Activated CD4-positive, alpha-beta T cell treated with anti-CD3 and anti-CD28 coated beads, Interleukin-2, amount 10 ng/mL, durations not matched to agents 7 days and 5 days (primary cell): ENCODE measurements at places on chromosomes 5 and 9. TPM values are rescaled to one million over a fixed set of nuclear protein-coding genes. Genes with fewer than 3 reads are reported as not detected.
A peak's percentile ranks its signal among the peaks of the same experiment; 100 is the strongest.

Gene PRPF4
- total RNA-seq: 32.4 TPM

Gene VAV2
- 6.2 TPM for total RNA-seq

Gene FYB1
- 396 TPM for total RNA-seq

- DNase-seq: peak; percentile 48
Measured at GRCh38 chr5:140632366-140633020, 482 bp downstream of the CD14 start.

DNA sequence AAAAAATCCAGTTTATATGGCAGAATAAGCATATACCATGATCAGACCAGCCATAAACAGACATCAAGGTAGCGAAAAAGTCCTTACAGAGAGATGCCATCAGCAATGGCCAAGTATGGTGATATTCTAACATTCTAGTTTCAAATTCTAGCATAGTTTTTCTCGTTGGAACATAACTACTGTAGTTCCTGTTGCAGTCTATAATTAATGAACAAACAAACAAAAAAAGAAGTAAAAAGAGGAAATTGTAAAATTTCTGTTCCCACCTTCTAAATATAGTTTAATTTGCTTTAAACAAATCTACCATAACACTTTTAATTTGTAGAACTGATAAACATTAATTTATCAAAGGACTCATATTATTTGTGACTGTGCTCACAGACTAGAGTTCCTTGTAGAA, 9.9 kb upstream of the CD180 start:
- DNase-seq: no peak

DNA sequence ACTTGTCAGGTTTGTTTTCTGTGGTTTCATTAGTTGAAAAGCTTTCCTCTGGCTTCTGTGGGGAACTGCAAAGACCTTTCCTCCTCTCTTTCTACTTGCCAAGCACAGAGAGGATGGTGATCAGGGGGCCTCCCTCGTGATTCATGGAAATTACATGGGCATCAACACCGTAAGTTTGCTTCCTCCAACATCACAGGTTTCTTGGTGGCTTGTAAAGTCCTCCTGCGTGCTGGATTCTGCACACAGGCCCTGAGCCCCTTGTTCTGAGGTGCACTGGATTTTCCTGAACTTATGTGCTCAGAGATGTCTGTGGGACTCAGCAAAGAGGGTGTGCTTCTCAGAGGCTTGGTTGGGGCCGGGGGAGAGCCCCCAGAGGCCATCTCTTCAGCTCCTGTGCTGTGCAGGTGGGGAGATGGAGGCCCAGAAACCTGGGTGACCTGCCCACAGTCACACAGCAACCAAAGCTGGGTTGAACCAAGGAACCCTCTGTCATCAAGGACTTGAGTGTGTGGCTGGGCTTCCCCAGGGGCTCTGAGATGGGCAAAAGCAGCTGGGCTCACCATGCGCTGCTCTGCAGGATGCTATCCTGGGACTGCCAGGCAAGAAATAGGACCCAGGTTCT, 36.5 kb downstream of the RGS3 start:
- no peak for DNase-seq

DNA sequence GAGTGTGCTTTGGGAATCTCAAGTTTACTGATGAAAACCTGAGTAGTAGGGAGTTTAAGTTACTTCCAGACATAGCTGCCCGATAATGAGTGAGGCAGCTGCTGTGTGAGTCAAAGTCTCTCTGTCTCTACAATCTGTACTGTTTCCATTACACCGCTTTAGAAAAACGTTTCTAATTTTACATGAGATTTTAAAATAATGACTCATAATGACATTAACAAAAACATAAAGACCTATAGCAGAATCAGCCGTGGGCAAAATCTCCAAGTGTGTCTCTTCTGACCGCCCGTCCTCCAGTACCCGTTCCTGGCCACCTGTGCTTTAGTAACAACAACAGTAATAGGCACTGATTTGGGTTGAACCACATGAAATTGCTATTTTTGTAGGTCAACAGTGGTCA, 69.6 kb upstream of the PRRC1 start:
- DNase-seq: no peak

DNA sequence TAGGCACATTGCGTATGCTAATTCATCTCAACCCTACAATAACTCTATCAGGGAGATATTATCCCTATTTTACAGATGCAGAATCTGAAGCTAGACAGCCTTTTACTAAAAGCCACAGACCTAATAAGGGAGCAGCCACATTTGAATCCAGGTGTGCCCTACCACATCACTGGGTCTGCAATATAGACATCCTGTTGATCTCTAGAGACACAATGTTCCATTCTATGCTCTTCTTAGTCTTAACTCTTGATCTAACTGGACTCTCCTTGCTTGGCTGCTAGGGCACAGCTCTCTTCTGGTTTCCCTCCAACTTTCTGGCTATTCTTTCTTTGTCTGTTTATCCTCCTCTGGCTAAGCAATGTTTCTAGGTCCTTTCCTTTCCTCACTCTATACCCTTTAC, 1.4 kb upstream of the SPATA6L start:
- peak; percentile 31 for DNase-seq

GRCh38 chr9:33852216-33852826, 35.4 kb downstream of the UBE2R2 start:
- DNase-seq: peak; percentile 52

GRCh38 chr5:146765089-146765832, 113.3 kb downstream of the PPP2R2B start:
- no peak for DNase-seq

DNA sequence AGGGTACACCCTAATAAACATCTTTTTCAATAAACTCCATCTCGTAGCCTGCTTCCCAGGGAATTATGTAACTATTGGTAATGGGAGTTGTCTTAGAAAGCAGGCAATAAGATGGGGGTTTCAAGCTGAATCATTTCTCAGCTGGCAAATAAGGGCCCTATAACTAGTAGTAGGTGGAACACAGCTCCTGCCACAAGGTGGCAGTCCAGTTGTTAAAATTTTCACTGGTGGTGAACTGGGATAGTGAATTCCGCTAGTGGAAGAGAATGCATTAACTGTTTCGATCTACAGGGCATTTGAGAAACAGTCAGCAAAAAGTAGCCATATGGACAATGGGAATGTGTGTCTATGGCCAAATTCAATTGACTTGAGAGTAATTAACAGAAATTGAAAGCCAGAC, 27.7 kb downstream of the PCDHB15 start:
- DNase-seq: no peak

GRCh38 chr5:116861666-116862065, 287.0 kb upstream of the SEMA6A start:
- no peak for DNase-seq

- no peak for DNase-seq
Measured at GRCh38 chr9:80698725-80699410, 990.5 kb downstream of the TLE1 start.
